CD4-positive, alpha-beta T cell treated with Interleukin-10 for 1 hour (primary cell): ENCODE measurements at places on chromosomes 2 and 18.

DNA sequence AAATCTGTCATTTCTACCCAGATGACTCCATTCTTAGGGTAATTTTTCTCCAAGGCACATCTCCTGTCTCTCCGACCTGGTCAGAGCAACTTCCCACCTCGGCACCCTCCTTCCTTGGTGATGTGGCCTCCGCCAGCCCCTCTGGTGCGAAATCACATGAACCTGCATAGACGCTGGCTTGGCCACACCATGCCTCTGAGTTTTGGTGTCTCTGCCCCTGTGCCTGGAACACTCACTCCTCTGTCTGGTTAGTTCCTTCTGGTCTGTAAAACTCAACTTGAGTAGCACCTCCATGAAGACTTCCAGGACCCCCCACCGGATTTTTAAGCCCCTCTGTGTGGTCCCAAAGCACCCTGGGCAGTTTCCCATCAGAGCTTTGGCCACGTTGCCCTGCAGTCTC is 83.2 kb upstream of the OTOS start:
- DNase-seq: no peak

DNA sequence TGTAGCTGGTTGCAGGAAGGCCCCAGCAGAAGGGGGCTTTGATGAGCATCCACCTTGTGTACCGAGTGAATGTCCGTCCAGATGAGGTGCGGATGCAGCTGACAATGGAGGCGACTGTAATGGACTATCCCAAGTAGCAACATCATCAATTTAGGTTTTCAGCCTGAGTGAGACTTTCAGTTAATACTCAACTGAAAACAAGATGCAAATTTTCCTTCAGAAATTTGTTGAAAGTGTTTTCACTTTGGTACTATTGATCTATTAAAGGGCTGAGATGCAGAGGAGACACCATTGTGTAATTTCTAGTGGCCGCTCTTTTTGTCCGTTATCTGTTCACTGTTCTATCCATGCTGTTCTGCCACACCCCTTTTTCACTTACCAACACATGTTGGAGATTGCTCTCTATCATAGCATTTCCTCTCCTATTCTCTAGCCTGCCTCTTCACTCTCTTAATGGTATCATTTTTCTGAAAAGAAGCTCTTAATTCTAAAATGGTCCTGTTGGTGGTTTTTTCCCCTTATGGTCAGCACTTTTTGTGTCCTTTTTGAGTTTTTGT is 12.0 kb upstream of the CASP8 start:
- no peak for DNase-seq

GRCh38 chr2:164600763-164601162 is 20.5 kb downstream of the GRB14 start:
- no peak for DNase-seq

- DNase-seq: peak; percentile 30
These were observed at the start of gene TYMS for GRCh38 chr18:657311-658000. TYMS (plus strand) TSS chr18:657653; CDS start chr18:657743, 90 bp downstream.

DNA sequence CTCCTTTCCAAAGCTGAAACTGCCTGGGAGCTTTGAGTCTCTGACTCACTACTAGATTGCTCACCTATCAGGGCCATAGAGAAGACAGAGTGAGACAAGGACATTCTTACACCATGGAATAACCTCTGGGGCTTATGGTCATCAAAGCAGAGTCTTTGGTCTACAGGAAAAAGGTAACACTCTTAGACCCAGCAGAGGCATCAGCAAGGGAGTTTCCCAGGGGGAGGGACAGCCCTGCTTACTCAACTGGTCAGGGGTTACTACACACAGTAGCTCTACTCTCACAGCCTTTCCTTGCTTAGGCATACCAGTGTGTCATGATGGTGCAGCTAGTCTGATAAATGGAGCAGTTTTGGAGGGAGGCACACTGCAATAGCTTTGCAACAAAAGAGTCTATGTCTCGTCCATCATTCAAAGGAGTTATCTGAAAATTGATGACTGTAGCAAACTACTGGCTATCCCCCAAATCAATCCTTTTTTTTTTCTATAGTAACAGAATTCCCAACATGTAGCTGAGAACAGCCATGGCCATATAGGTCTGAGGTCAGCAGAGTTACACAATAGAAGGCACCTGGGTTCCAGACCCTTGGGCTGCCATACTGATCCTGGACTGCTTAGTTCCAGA is 22.4 kb upstream of the CD28 start:
- DNase-seq: no peak
